ENCODE measurements at places on chromosomes 7 and 10. TPM values are rescaled to one million over a fixed set of nuclear protein-coding genes. Genes with fewer than 3 reads are reported as not detected.

Gene MYOF
- total RNA-seq, result 22.4 TPM

Gene LOXL4
- total RNA-seq, result 10.9 TPM

Gene TEX47
- not detected for total RNA-seq

Gene ZFAND2A
- total RNA-seq, result 12.2 TPM

Gene DYNC1I1
- total RNA-seq, result 24.4 TPM

Gene CXCL12
- 68.9 TPM for total RNA-seq

Gene AQP1
- total RNA-seq, result 35.6 TPM

Gene STAG3
- 1.6 TPM for total RNA-seq

DNA sequence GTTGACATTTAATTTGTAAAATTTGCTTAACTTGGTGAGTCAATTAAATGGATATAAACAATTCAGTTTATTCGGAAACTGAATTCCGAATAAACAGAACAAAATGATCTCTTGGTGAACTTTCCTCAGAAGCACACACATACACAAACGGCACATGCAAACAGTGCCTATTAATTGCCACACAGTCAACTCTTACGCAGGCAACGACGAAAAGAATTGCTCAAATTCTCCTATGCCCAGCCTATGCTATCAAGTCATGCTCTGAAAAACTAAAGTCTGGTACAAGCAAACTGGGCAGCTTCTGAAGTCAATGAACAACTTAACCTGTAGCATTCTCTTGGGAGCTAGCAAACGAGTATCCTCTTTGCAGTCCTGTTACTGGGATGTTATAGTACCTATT lies 38.8 kb upstream of the ASL start:
- no peaks in the 10 kb centered on the region for H3K36me3 ChIP-seq
- no peak overlapping the region for H3K27ac ChIP-seq
- no peaks in the 10 kb centered on the region for H3K4me1 ChIP-seq

DNA sequence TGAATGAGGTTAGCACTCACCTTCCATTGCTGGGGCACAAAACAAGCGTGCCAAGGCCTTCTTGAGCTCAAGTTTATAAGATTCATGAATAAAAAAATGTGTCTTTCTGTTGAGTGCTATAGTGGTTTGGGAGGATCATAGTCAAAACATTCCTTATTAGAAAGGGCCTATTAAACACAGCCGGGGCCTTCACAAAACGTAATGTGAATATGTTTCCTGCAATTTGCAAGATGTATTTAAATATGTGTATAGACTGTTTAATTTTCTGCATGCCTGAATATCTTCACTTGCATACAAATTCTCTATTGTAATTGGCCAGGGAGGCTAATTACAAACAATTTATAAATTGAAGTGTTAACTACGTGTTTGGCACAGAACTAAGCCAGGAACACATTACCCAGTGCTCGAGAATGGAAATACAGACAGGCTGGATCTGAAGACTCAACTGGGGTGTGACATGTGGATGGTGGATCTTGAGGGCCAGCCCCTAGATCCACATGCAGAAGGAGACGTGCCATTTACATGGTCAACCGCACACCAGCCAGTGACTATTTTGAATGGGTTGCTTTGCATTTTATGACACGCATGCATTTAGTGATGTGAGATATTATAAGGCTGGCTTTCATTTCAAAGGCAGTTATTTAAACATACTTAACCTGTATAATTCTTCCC lies 31.3 kb downstream of the LYZL2 start:
- no peak overlapping the region for H3K27ac ChIP-seq
- no peaks in the 10 kb centered on the region for H3K27me3 ChIP-seq
- H3K36me3 ChIP-seq, result no peaks in the 10 kb centered on the region
- no peak overlapping the region for H3K4me3 ChIP-seq
- no peak for DNase-seq
- peaks cover 4% of the 10 kb centered on the region for H3K4me1 ChIP-seq

DNA sequence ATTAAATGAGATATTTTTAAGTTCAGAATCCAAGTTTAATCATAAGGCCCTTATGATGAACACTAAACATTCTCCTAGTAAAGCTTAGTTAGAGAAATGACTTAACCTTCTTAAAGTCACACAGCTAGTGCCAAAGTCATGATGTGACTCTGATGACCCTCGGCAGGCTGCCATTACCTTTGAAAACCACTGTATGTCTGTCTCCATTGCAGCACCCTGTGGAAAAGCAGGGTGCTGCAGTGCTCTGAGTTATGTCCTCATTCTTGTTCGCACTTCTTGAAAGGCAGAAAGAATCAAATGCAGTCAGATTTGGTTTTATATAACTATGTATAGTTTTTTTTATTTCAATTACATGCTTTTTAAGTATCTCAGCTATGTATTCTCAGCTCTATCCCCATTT lies 105.0 kb downstream of the PHTF2 start:
- H3K4me3 ChIP-seq, result no peak overlapping the region
- no peak overlapping the region for H3K27ac ChIP-seq
- no peaks in the 10 kb centered on the region for H3K27me3 ChIP-seq
- DNase-seq, result no peak

DNA sequence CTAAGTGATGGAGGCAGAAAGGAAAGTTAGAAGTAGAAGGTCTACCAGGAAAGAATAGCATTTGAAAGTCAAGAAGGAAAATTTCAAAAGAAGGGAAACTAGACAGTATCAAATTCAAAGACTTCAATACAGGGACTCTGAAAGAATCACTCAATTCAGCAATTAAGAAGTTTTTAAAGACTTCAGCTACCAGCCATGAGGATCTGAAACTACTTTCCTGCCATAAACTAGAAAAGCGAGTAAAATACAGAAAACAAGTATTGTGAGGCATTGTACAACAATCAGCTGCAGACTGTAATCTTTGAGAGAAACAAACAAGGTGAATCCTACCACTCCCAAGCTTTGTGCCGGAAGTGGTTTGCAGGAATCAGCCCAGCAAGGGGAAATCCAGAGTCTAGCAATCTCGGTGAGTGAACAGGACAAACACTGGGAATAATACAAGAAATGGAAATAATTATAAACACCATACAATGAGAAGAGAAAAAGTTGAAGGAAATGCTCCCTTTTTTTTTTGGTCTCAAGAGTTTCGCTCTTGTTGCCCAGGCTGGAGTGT lies 62.4 kb downstream of the ARHGAP12 start:
- no peaks in the 10 kb centered on the region for H3K36me3 ChIP-seq
- H3K27ac ChIP-seq, result no peak overlapping the region
- peaks cover 25% of the 10 kb centered on the region for H3K4me1 ChIP-seq
- no peak for DNase-seq

GRCh38 chr7:2114052-2114451 lies 118.7 kb downstream of the MAD1L1 start:
- no peaks in the 10 kb centered on the region for H3K27me3 ChIP-seq
- H3K4me3 ChIP-seq, result no peak overlapping the region
- no peaks in the 10 kb centered on the region for H3K36me3 ChIP-seq
- H3K4me1 ChIP-seq, result peaks cover 3% of the 10 kb centered on the region

GRCh38 chr7:14381936-14382335 lies 392.5 kb upstream of the ETV1 start:
- H3K36me3 ChIP-seq, result no peaks in the 10 kb centered on the region
- H3K4me3 ChIP-seq, result no peak overlapping the region
- H3K4me1 ChIP-seq, result peaks cover 16% of the 10 kb centered on the region
- no peak overlapping the region for H3K27ac ChIP-seq
- DNase-seq, result no peak

- H3K4me1 ChIP-seq, result peaks cover 6% of the 10 kb centered on the region
- H3K27ac ChIP-seq, result no peak overlapping the region
- DNase-seq, result peak; percentile 16
- H3K4me3 ChIP-seq, result peak overlapping the region; percentile 76
- peaks cover 2% of the 10 kb centered on the region for H3K36me3 ChIP-seq
Measured at GRCh38 chr7:130667593-130668257, 823 bp downstream of the COPG2 start.

DNA sequence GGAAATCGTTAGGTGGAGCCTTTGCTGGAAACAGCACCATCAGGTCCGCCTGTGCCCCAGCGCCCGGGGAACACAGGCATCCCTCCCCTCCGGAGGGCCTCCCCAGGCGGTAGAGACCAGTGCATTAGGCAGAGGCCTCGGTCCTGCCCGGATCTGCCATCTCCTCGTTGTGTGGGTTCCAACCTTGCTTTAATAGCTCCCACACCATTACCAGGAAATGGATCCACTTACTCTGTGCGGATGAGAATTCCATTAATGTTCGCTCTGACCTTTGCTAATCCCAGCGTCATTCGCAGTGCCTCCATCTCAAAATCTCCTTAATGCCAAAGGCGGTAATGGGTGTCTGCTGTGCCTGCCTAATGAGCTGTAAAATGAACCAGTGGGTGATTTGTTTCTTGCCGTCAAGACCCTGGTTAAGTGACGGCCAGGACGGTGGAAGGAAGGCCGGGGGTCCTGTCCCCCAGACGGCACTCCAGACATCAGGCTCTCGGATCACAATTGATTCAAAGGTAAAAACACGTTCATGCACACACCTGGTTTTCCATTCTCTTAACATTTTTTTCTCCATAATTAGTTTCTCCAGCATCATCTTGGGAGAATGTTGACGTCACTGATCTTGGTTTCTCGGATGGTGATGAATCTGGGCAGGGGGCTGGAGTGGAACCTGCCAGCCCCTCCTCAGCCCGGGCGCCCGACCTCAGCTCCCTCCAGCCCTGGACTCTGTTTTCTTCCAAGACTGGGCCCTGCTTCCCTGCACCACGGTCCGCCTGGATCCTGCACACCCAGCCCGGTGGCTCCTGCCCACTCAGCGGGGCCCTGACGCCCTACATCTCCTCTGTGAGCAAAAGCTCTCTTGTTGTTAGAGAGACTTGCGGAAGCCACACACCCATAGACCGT lies 22.8 kb upstream of the FAM20C start:
- DNase-seq, result no peak
- H3K4me1 ChIP-seq, result peaks cover 22% of the 10 kb centered on the region
- H3K36me3 ChIP-seq, result no peaks in the 10 kb centered on the region
- H3K4me3 ChIP-seq, result no peak overlapping the region
- H3K27ac ChIP-seq, result no peak overlapping the region

GRCh38 chr7:57651006-57651405 lies 201.0 kb downstream of the ZNF716 start:
- H3K4me3 ChIP-seq, result no peak overlapping the region
- H3K27ac ChIP-seq, result no peak overlapping the region
- no peaks in the 10 kb centered on the region for H3K36me3 ChIP-seq

DNA sequence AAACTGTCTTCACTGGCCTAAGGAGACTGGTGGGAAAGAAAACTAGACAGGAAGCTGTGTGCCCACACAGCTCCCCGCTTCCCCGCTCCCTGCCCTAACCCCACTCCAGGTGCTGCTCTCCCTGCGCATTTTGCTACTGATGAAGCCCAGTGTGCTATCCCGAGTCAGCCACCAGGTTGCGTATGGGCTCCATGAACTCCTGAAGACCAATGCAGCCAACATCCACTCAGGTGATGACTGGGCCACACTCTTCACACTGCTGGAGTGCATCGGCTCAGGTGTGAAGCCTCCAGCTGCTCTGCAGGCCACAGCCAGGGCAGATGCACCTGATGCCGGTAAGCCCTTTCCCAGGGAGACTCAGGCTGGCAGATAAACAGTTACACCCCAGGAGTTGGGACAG lies 20.3 kb upstream of the NFKB2 start:
- no peaks in the 10 kb centered on the region for H3K27me3 ChIP-seq
- no peak for DNase-seq
- H3K27ac ChIP-seq, result no peak overlapping the region
- no peak overlapping the region for H3K4me3 ChIP-seq

- peaks cover 12% of the 10 kb centered on the region for H3K4me1 ChIP-seq
- H3K27me3 ChIP-seq, result no peaks in the 10 kb centered on the region
- peak; percentile 43 for DNase-seq
- H3K4me3 ChIP-seq, result no peak overlapping the region
- H3K27ac ChIP-seq, result peak overlapping the region; percentile 85
Measured at GRCh38 chr10:87550741-87551140, 46.0 kb downstream of the MINPP1 start.

- H3K4me1 ChIP-seq, result peaks cover 17% of the 10 kb centered on the region
- H3K27me3 ChIP-seq, result no peaks in the 10 kb centered on the region
- H3K4me3 ChIP-seq, result no peak overlapping the region
Measured at GRCh38 chr7:134777908-134778580, 1.4 kb upstream of the CALD1 start.

DNA sequence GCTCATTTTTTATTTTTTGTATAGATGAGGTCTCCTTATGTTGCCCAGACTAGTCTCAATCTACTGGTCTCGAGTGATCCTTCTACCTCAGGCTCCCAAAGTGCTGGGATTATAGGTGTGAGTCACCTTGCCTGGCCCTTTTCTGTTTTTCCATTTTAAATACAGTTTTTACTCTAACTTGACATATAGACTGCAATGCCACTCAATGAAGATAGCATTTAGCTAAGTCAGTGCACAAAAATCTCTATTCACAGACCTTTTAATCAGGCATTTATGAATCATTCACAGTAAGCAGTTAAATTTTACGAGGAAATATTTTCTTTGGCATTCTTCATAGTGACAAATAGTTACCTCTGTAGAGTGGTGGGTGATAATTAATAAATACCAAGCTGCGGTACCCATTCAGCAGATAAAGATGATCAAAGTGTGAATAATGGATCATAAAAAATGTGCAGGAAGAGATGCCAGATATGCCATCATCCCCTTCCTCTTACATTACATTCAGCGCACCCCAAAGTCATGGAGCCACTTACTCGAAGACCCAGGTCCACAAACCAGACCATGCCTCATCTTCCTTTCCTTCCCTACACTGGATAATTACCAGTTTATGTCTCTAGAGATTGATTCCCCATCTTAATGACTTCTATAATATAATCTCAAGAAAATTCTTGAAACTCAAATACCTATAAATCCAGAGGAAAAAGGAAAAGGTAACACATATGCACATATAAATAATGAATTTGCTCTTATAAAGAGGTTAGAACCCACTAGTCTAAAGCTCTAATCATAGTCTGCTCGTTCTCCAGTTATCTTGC lies 56.0 kb downstream of the UBE2H start:
- no peak overlapping the region for H3K27ac ChIP-seq
- H3K36me3 ChIP-seq, result peaks cover 10% of the 10 kb centered on the region
- DNase-seq, result no peak
- H3K4me3 ChIP-seq, result no peak overlapping the region

GRCh38 chr7:76354516-76354915 lies 4.3 kb downstream of the YWHAG start:
- peaks cover 10% of the 10 kb centered on the region for H3K36me3 ChIP-seq
- DNase-seq, result peak; percentile 63
- no peaks in the 10 kb centered on the region for H3K27me3 ChIP-seq
- H3K27ac ChIP-seq, result no peak overlapping the region
- H3K4me3 ChIP-seq, result no peak overlapping the region
- H3K4me1 ChIP-seq, result peaks cover 10% of the 10 kb centered on the region

DNA sequence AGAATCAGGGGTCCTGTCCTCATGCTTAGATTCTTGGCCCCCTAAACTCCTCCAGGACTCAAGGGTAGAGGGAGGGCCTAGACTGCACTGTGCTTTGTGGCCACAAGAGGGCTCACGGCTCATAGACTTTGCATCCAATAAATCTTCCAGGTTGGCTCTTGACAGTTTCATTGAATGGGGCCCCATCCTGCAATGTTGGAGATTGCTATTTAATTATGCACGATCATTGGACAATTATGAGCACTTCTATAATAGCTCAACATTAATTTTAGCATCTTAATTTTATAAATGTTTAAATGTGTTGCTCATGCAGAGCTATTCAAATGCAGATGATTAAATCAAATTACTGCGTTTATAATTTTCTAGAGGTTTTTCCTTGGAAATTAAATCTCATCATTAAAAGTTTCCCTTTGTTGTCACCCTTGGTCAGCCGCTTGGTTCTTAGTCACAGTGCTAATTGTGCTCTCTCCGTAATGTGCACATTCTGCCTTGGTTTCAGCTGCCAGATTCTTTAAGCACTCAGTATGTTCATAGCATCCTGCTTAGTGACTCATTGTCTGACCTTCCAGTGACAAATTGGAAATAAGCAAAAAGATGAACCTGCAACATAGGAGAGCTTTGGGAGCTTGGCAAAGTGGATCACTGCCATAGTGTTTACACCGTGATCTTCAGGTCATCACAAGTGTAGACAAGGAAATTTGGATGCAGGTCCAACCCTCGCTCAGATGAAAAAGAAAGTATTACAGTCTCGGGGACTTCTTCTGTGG lies 33.4 kb upstream of the PLPP4 start:
- H3K4me3 ChIP-seq, result no peak overlapping the region
- no peaks in the 10 kb centered on the region for H3K4me1 ChIP-seq
- H3K27ac ChIP-seq, result no peak overlapping the region
- H3K36me3 ChIP-seq, result no peaks in the 10 kb centered on the region

Measured in cardiac muscle cell (in vitro differentiated cells and primary cell).